ENCODE measurements at places on chromosomes 5 and 9. TPM values are rescaled to one million over a fixed set of nuclear protein-coding genes. Genes with fewer than 3 reads are reported as not detected.

The LHX6 gene
- 6.8 TPM for polyA plus RNA-seq

The BTNL8 gene
- polyA plus RNA-seq, result 0.10 TPM

The PAIP2 gene
- polyA plus RNA-seq, result 110 TPM

The LEAP2 gene
- 5.6 TPM for polyA plus RNA-seq

The CDO1 gene
- polyA plus RNA-seq, result 18.2 TPM

The BTNL3 gene
- polyA plus RNA-seq, result 0.04 TPM

The PTGES gene
- polyA plus RNA-seq, result 26.8 TPM

The TSLP gene
- 2.8 TPM for polyA plus RNA-seq

The JAKMIP2 gene
- 0.49 TPM for polyA plus RNA-seq

All from urinary bladder (tissue), 4 donors.